SHP77 (cell line): ENCODE measurements at places on chromosomes 13 and 19.

DNA sequence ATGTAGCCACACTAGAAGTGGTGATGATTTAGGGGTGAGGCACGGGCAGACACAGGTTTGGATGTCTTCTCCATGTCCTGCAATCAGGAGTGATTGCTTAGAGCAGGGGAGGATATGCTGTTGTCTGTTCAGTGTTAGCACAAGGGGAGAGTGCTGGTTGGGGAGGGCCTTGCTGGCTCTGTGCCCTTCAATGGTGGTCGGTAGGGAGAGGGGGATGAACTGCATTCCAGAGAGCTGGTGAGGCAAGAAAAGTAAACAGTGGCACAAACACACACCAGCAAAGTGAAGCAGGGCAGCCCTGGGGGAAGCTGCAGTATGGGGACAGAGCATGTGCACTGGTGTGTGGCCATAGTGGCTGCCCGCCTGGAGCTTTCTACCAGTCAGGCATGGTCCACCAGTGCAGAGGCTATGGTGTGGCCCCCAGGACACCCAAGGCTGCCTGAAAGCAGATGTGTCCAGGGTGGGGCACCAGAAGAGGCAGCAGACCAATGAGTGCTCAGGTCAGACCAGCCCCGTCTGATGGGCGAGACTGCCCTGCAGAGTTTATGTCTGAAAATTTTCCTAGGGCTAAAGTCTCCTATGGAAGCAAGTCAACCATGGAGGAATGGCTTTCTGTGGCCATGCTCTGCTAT is 1676.9 kb downstream of the PCDH9 start:
- no peak for DNase-seq

DNA sequence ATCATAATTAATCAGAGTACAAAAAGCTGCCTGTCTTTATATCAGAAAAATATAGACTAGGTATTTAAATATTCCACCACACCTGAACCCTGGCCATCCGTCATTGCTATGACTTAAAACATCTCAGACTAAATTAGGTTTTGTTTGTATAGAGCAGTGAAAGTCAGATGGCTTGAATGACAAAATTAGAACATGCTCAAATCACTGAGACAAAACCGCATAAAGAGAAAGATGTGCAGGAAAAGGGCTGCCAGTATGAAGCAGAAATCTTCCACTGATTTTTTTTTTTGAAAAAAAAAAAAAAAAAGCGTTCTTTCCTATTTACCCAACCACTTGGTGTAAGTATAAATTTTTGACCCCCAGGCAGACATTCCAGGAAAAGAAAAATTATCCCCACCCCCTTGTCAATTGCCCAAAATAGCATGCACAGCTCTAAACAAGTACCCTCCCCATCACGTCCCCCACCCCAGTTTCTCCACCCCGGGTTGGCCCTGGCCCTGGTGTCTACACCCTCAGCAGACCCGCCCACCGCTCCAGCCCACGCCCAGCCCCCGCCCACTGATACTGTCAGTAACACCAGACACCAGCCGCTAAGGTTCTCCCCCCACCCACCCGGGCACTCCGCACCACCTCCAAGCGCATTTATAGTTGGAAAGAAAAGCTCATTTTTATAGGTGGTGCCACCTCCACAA is 118.6 kb downstream of the URI1 start:
- DNase-seq = no peak

DNA sequence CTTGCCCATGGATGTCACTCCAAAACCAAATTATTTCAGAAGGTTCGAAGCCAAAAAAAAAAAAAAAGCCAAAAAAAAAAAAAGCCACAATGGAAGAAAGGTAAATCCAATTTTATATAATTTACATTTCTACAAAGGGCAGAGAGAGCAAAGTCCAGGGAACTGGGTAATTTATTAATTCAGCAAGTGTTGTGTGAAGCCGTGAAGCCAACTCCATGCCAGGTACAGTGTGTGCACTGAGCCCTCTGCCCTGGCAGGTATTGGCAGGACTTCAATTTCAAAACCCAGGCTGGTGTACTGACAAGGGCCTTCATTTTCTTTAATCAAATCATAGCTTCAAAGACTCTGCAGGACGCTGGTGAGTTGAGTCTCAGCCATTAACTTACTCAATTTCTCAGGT is 5.5 kb upstream of the RFPL4A start:
- DNase-seq = no peak

- DNase-seq = no peak
Measured at GRCh38 chr19:7670150-7670783, 1.4 kb downstream of the RETN start.

GRCh38 chr19:30303131-30303654 is 69.0 kb upstream of the ZNF536 start:
- DNase-seq = no peak
